ENCODE measurements at places on chromosomes 12 and 14.
A peak's percentile ranks its signal among the peaks of the same experiment; 100 is the strongest.

DNA sequence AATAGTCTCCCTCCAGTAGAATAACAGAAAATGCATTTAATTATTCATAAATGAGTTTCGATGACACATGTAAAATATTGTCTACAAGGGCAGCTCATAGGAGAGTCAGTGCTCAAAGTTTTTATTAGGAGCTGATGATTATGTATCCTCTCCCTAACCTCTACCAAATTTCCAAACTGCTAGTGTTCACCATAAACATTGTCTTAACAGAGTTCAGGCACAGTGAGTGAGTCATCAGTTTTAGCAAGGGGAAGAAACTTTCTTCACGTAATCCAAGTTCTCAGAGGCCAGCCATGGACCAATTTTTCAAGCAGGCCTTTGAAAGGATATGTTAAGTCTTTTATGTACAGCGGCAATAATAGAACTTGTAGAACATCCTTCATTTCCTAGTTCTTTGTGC lies 649.2 kb upstream of the MIS18BP1 start:
- DNase-seq, result no peak

- DNase-seq, result no peak
Measured at GRCh38 chr12:132248453-132249167, 80.8 kb downstream of the GALNT9 start.

DNA sequence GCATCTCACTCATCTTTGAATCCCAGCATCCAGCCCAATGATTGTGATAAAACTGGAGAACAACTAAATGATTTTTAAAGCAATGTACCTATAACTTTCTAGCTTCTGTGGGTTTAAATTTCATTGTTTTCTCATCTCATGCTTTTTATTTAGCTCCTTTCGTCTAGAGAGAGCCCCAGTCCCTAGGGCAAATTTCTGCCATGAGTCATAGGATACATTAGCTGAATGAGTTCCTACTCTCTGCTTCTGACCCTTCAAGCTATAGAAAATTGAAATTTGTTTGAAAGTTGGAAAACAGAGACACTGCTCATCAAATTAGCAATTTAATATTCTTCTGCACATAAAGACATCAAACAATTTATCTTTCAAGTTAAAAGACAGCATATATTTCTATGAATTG lies 113.9 kb downstream of the KIF21A start:
- DNase-seq, result no peak

DNA sequence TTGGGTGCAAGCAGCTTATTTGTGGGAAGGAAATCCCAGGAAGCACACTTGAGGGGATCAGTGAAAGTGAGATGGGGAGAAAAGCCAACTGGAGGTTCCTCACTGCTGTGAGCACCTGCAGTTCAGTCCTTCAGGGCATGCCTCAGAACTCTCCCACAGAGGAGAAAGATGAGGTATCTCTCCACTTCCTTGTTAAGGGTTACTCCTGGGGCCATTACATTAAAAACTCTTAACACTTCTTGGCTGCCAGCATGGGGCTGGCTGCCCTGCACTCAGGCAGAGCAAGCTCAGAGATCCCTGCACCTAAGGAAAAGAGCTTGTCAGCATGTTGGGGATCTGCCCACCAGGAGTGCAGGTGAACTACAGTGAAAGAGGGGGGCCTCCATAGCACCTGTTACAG lies 28.8 kb downstream of the FERMT2 start:
- DNase-seq, result no peak

GRCh38 chr12:60123557-60123956 lies 527.7 kb downstream of the SLC16A7 start:
- DNase-seq, result no peak

DNA sequence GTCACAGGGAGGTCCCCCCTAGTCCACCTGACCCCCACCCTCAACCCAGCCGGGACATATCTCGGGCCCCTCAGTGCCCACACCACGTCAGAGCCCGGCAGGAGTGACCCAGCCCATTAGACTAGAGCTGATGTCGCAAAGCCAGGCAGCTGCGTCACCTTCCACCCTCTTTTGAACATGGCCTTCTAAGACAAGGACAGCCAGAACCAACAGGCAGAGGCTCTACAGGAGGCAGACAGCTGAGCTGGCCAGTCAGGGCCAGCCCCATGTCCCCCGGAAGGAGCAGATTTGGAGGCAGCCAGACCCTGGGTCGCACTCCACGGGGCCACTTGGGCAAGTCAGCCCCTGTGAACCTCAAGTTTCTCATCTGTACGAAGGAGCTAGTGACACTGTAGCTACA lies 44.1 kb downstream of the SCARB1 start:
- DNase-seq, result no peak

DNA sequence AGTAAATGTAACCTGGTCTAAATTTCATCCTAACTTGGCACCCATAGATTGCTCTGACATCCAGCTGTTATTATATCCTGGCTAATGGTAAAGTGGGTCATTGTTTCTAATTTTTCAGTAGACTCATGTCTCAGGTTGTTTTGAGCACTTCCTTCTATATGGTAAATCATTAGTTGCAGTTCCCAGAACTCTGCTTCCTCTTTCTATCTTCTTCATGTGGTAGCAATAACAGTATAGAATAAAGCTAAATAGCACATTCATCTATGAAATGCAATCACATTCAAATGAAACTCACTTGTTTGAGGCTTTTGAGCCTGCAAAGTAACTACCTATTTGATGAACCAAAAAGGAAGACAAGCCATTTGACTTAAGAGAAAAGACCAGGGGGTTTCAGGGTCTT lies 65.1 kb upstream of the GZMB start:
- DNase-seq, result no peak

- no peak for DNase-seq
Measured at GRCh38 chr14:91399868-91400640, 17.6 kb downstream of the CCDC88C start.

GRCh38 chr14:58732387-58732786 lies 94.6 kb downstream of the DACT1 start:
- no peak for DNase-seq

DNA sequence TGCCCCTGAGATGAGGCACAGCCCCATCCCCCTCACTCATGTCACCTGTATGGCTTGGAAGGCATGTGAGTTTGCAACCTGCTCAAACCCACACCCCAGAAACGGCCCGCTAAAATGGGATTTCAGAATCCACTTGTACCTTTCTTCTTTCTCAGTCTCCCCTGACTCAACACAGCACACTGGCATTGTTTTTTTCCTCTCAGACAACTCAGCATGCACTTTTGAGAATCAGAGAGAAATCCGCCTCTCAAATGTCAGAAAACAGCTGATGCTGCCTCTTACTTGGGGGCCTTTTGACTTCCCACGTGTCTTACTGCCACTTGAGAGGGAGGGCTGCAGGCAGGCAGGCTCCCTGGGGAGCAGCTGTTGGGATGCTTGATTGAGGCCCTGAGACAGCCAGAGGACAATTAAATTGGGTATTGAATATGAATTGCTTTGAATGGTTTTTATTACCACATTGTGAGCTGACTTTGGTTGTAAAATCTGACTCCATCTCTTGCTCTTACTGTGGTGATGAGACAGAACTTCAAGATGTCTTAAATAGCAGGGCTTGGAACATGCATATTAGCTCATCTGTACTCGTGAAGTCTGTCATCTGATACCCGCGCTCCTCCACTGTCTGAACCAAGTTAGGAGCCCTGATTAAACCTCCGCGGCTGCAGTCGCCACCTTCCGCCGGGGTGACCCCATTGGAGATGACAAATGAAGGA lies 96.6 kb downstream of the APAF1 start:
- DNase-seq, result peak; percentile 67

GRCh38 chr14:35766700-35767082 lies 42.4 kb downstream of the RALGAPA1 start:
- no peak for DNase-seq

- no peak for DNase-seq
Measured at GRCh38 chr14:47439953-47440352, 235.5 kb downstream of the MDGA2 start.

DNA sequence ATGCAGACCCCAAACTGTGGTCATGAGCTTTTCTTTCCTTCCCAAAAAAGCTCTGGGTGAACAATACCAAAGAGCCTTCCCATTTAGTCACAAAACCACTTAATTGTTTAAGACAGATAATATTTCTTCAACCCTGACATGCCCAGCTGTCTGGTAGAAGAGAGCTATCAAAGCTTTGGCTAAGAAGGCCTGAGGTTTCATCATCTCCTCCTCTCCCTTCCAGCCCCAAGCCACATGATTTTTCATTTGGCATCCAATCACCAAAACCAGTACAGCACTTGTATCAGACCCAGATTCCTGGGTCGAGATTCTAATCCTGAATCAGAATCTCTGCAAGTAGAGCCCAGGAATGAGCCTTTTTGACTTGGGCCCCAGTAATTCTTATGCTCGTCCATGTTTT lies 199.6 kb upstream of the TMEM260 start:
- DNase-seq, result no peak

- no peak for DNase-seq
Measured at GRCh38 chr14:102028733-102029132, 58.1 kb downstream of the HSP90AA1 start.
